ENCODE measurements at places on chromosomes 5 and 9.

DNA sequence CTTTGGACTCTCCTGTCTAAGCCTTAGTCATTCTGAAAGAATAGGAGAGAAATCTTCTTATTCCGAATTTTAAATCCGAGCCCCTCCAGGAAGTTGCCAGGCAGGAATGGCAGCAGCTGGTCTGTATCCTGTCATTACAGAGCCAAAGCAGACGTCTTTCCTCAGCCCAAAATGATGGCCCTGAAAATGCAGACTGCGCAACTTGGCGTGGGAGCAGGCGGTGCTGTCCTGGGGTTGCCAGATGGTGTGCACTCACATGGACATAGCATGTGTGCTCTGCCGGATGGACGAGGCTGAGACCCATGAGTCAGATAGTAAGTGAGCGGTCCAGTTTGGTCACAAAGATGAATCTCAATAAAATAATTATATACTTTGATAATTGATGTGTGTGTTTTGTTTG lies 410.4 kb downstream of the KCTD16 start:
- DNase-seq, result no peak

GRCh38 chr5:124725622-124726258 lies 20.7 kb downstream of the ZNF608 start:
- DNase-seq, result no peak

GRCh38 chr5:38802125-38802524 lies 43.7 kb upstream of the OSMR start:
- DNase-seq, result no peak

- DNase-seq, result no peak
Measured at GRCh38 chr5:152736906-152737305, 331.8 kb upstream of the NMUR2 start.

- peak; percentile 20 for DNase-seq
Measured at GRCh38 chr5:76546497-76547102, 76.6 kb downstream of the F2RL2 start.

- no peak for DNase-seq
Measured at GRCh38 chr9:127455324-127455992, 4.1 kb downstream of the LRSAM1 start.

- DNase-seq, result no peak
Measured at GRCh38 chr5:73491155-73491554, 7.1 kb upstream of the BTF3 start.

DNA sequence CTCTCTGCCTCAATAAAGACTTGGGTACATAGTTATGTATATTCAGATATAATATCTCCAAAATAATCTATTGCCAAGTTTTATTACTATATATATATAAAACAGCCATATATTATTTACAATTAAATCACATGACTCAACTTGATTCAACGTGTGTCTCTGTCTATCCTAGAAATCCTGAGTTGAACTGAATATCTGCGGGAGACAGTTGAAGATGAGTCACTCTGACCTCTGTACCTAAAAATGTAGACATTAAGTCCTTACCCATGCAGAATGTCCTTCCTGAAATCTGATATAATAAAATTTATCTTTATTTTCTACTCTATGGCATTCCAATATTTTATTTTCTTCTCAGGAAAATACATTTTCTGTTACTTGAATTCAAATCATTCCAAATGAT lies 218.2 kb upstream of the PRDM9 start:
- no peak for DNase-seq

- DNase-seq, result no peak
Measured at GRCh38 chr5:67366276-67366675, 169.7 kb upstream of the CD180 start.

- no peak for DNase-seq
Measured at GRCh38 chr5:9054821-9055589, 490.9 kb downstream of the SEMA5A start.

- no peak for DNase-seq
Measured at GRCh38 chr5:176642675-176643490, 4.4 kb upstream of the TSPAN17 start.

- no peak for DNase-seq
Measured at GRCh38 chr9:127407492-127407843, 10.5 kb downstream of the SLC2A8 start.

- no peak for DNase-seq
Measured at GRCh38 chr5:159861086-159861485, 55.2 kb upstream of the ADRA1B start.

DNA sequence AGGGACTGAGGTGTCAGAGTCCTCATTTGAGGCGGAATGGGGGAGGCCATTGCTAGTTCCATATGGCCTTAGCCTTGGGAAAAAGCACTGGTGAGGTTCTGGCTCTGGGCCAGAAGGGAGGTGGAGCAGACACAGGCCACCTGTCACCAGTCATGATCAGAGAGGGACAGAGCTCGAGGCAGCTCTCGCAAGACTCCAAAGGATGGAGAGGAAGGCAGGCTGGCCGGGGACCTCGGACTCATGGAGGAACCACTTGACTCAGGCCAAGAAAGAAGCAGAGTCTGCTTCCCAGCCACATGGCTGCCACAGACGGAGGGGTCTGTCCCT lies 29.2 kb upstream of the NSMF start:
- no peak for DNase-seq

DNA sequence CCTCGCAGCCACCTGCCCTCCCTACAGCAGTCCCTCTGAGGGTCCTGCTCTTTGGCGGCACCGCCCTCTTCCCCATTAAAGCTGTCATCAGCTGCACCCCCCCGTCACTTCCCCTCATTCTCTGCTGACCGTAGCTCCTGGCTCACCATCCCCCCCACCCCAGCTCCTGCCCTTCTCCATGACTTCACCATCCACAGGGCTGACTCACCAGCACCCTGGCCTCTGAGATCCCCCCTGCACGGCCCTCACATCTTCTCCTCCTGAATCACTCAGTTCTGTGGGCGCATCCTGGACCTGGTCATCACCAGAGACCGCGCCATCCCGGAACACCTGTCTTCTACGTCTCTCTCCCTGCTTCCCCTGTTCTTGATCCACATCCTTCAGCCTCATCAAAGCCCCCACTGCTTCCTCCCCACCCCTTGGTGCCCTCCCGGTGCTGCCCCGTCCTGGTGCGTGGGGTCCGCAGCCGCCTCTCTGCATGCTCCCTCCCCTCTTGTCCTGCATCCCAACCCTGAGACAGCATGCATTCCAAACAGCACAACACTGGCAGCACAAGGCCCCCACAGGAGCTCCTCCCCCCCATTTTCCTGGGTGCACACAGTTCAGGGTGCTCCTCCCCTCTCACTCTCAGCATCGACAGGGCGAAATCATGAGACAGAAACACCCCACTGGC lies 12.9 kb downstream of the FLT4 start:
- no peak for DNase-seq

DNA sequence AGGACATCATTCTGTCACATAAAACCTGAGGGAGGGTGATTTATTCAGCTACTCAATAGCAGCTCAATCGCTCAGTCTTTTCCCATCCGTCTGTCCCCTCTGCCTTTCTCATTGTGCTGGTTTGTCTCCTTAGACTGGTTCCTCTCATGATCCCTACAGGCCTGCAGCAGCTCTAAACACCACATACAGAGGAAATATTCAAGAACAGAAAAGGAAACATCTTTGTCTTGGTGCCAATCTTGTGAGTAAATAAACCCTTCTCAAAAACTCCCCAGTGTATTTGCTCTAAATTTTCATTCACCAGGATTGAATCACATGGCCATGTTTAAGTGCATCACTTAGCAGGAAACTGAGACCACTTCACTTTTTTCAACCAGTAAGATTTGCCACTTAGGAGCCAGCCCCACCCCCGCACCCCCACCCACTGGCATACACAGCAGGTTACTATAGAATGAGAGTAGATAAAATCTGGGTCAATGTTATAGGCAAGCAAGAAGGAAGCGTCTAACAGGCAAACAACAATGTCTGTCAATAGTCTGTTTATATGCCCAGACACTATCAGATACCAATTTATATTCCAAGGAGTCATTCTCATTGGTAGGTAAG lies 895.5 kb upstream of the DMAC1 start:
- DNase-seq, result no peak

DNA sequence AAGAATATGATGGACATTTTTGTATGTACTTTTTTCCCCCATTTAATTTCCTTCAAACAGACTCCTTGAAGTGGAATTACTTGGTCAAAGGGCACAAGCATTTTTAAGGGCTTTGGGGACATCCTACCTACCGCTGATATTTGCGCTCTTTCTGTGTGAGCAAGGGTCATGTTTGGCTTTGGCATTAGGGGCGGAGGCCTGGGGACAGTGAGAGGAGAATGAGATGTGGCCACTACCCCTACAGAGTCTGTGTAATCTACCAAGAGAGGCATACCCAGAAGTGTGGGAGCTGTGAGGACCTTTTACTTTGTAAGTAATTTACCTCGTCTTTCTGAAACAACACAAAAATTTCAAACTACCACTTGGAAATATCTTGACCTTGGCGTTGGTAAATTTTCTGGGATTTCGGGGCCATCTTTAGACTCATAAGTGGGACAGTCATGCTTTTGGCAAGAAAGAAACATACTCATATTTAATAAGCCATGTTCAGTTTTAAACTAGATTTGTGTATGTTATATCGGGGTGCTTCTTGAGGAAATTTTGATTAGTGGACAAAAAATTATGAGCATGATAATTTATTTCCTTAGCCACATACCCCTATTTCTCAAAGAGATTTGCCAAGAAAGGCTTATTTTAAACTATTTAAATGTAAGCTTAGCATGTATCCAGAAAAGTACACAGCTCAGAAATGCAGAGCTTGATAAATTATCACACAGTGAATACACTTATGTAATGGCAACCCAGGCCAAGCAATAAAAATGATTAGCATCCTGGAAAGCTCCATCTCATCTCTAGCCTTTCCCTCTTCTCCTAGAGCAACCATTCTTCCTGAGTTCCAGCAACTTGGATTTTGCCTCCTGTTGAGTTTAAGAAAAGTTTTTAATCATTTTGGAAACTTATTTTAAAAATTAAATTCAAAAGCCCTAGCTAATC lies 63.6 kb downstream of the ARHGAP26 start:
- no peak for DNase-seq

DNA sequence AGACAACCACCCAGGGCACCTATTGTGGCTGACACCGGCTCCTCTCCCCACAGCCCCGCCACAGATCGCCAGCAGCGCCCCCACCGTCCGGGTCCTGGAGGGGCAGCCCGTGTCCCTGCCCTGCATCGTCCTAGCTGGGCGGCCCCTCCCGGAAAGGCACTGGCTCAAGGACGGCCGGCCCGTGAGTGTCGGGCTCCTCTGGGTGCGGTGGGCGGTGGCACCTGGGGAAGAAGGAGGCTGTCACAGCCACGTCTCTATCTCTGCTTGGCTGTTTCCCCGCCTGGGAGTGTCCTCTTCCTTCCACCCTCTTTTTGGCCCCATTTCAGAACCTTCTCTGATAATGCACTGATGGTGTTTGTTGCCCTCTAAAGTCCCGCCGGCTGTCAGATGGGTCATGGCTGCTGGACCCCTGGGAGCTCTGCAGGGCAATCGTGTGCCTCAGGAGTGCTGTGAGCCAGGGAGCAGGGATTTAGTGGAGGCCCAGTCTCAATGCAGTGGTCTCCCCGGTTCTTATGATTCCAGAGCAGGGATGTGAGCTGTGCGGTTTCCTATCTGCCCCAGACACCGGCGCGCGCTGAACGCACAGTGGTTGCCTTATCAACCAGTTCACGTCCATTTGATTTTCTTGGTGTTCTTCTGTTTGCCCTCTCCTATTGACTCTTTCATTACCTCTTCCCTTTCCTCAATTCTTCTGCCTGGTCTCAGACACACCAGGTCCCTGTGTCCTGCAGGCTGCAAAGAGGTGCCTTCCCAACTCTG lies 55.3 kb downstream of the HMCN2 start:
- DNase-seq, result no peak

DNA sequence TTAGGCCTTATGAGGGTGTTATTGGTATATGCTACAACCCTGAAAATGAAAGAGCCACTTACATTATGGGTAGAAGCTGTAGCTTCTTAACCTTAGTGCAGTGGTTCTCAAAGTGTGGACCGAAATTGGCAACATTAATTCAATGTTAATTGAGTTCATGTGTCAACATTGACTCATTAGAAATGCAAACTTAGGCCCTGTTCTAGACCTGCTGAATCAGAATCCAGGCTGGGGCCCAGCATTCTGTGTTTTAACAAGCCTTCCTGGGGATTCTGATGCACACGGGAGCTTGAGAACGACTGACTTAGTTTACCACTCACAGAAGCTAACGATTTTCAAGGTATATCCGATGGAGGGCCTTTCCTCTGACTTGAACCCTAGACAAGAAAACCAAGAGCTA lies 7.3 kb downstream of the VLDLR start:
- DNase-seq, result no peak

- no peak for DNase-seq
Measured at GRCh38 chr5:4205398-4205797, 609.8 kb downstream of the IRX1 start.

GRCh38 chr9:121289026-121289771 lies 21.2 kb downstream of the GSN start:
- DNase-seq, result no peak

- DNase-seq, result no peak
Measured at GRCh38 chr9:122955961-122956360, 15.1 kb downstream of the RABGAP1 start.

- DNase-seq, result no peak
Measured at GRCh38 chr5:179397516-179397915, 52.3 kb upstream of the ADAMTS2 start.

DNA sequence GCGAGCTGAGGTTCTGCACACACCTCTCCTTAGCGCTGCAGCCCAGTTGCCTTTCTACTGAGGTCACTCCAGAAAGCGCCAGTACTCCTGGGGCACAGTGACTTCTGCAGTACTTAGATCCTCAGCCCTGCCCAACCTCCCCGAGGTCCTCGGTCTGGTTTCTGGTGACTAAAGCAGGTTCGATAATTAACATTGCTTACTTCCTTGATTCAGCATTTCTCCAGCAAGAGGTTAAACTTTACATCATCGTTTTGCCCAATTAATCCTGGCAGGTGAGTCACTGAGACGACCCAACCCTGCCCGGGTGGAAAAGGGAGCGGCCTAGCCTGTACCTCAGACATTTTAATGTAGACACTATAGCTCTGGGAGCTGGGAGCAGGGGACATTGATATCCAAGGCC lies 77.6 kb downstream of the PLAC8L1 start:
- DNase-seq, result no peak

DNA sequence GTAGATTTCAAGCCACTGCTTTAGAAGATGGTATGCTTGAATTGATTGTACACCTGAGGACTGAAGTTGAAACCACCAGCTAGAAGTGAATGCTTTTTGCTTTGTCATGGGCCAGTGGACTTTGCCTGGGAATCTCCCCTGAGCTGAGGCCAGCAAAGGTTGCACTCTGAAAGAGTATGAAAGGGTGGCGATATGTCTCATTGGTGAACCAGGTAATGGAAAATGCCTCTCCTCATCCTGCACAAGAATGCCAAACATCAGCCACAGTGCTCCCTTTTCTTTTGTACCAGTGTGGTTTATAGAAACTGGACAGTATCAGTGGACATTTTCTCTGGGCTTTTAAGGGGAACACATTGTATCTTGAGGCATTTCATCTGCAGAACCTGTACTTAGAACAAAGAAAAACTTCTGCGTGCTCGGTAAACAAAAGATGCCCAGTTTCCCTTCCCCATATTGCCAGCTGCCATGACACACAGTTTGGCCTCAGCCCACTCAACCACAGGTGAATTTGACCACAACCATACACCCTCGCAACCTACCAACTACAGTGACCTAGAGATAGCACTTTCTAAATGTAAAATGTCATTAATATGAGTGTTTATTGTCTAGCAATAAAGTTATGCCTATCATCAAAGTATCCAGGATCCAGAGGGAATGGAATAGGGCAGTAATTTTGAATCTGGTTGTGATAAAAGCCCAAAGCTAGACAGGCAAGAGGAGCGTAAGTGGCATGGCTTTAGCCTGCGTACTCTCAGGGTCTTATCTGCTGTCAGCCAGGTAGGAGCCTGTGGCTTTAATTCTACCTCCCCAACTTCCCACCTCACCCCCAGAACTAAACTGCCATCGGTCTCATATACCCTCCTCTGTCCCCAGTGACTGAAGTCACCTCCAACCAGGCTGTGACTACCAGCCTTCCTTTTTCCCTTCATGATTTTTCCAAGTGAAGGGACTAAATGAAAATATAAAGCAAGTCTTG lies 79.5 kb upstream of the LHFPL2 start:
- DNase-seq, result no peak

Data from activated T-helper 9 cell treated with anti-CD3 and anti-CD28 coated beads, Interleukin-2, amount 50 U/mL, for 16 hours (primary cell).